ENCODE measurements at places on chromosomes 12 and 14.

DNA sequence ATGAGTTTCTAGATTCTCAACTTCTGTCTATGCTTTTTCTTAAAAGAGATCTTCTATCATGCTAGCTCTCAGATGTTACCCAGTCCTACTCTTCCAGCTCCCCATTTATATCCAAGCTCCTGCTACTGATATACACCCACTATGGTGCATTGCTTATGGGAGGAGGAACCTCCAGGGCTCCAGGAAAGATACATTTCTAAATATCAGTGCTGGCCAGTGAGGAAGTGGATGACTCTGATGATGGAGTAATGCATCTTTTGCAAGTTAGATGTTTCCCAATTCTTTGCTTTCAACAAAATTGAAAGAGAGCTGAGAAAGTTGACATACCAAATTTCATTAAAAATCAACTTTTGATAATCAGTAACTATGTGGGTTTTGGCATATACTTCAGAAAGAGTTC lies 105.7 kb upstream of the RESF1 start:
- no peak for DNase-seq

DNA sequence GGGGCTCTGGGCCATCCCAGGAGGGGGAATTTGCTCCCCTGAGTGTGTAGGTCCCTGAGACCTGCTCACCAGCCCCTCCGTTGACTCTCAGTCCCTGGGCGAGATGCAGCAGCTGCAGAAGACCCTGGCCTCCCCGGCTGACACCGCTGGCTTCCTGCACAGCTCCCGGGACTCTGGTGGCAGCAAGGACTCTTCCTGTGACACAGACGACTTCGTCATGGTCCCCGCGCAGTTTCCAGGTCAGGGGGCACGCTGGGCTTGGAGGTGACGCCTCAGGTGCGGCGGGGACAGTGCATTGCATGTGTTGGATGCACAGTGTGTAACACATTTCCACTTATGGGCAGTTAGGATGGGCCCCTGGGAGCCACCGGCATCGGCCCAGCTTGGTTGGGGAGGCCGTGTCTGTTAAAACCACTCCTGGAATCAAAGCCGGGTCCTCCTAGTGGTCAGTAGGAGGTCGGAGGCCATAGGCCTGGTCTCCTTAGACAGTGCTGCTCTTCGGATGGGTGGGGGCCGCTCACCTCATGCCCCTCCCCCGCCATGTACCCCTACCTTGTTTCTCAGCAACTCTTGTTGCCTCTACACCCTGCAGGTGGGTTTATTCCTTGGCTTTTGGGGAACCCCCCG lies 17.1 kb upstream of the PUS1 start:
- DNase-seq: no peak

DNA sequence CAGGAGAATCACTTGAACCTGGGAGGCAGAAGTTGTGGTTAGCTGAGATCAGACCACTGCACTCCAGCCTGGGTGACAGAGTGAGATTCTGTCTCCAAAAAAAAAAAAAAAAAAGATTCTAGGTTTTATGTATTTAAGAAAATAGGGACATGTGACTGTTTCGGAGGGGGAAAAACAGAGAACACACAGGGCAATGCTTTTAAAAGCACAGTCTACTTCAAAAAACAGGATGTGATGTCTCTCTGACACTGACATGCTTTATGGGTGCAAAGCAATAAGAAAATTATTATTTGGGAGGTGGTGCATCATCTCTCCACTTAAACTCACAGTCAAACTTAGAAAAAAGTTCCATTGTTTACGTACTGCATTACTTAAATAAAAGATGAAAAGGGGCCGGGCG lies 28.7 kb downstream of the CLIP1 start:
- no peak for DNase-seq

- no peak for DNase-seq
Observed at GRCh38 chr12:99140017-99140720, 495.1 kb downstream of the APAF1 start.

DNA sequence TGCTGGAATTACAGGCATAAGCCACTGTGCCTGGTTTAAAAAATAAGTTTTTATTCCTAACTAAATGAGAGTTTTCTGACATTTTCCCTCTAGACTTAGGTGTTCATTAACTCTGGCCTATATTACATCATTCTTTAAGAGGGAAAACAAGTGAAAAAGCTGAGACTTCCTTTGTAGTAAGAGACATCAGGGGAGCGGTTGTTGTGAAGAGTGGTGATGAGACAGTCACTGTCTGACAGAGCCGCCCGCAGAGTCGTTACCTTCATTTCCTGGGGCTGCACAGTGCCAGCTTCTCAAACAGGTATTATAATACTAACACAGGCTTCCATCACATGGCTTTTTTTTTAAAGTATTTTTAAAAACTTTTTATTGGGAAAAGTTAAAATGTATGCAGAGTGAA lies 19.7 kb upstream of the TDRD9 start:
- DNase-seq: peak; percentile 87

DNA sequence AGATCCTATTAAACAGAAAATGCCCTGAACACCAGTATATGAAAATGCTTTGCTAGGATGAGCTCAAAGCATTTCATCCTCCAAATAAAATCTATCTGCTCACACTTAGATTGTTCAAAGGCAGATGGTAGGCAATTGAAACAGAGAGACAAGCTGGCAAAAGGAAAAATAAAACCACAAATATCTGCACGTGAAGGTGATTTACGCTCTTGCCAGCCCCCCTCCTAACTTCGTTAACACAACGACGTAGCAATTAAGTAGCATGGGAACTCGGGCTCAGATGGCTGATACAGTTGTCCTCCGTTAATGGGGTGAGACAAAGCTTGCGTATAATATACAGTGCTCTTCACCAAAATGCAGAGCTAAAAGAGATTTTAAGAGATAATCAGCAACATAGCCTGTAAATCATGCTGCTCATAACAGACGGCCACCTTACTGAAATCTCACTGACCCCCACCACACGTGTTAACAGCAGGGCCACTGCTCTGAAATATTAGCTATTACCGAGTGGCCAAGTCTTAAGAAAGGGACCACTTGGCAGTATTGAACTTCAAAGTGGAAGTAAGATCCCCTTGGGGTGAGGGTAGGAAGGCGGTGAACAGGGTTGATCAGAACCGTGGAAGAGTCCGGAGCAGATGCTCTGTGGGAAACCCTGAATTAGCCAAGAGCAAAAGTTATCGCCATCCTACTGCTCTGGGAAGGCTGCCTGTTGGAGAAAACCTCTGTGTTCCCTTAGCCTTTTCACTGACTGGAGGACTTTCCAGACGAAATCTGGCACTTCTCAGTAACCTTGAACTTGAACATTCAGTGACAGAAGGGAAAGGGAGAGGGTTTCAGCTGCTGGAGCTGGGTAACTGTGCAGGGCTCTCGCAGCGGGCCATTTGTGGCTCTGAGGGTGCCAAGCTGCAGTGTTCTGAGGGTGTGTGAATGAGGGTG lies 23.1 kb downstream of the ETV6 start:
- DNase-seq: no peak
